Stomach (tissue), 19 donors: ENCODE measurements at places on chromosomes 6 and 20. TPM values are rescaled to one million over a fixed set of nuclear protein-coding genes. Genes with fewer than 3 reads are reported as not detected.

The TXLNB gene
- total RNA-seq: not detected

DNA sequence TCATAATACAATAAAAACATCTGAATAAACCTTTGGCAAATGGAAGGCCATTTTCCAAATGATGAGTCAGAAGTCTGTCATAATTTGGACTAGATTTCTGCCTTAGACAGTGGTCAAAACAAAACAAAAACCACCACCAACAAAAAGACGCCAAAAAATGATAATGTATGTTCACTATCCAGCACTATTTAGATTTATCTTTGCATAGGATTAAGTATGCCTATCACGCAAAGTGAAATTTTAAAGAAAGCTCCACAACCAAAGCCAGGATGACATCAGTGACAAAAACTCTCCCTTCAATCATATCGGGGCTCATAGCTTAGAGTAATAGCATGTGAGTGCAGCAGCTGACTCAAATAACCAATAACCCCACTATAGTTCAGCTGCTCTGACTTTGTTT, 201.9 kb downstream of the MOXD1 start:
- peak; percentile 56 for DNase-seq

The UBD gene
- total RNA-seq: 40.3 TPM

- peak; percentile 46 for DNase-seq
Measured at GRCh38 chr6:7426447-7427169, 37.0 kb downstream of the RIOK1 start.

DNA sequence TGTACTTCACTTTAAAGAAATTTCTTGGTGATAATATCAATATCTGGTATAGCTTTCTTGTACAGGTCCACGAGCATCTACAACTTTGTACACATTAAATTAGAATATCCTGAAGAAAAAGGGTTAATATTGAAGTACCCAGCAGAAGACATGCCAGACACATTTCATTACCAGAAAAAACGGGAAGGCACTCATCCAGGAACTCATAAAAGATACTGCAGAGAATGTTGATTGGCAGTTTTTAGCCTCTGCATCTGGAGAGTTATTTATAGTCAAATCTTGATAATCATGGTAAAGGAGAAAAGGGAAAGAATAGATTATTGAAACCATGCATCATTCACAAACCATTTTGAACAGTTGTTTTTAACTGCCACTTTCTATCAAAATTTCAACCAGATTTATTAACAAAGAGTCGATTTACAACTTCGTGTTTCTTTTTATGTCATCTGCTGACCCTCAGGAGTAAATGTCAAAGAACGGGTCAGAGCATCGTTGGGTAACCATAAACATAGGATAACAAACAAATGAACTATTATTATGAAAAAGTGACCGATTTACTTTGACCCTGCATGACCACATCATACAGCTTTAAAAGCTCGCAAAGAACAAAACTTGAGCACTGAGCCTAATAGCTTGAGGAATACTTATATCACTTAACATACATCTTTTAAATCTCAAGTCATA, 229.2 kb upstream of the SGK1 start:
- no peak for DNase-seq

The HDGFL1 gene
- total RNA-seq: not detected

- DNase-seq: peak; percentile 64
Measured at GRCh38 chr6:43284991-43285781, 12.9 kb upstream of the SLC22A7 start.

The CENPW gene
- not detected for total RNA-seq
